ENCODE measurements at places on chromosomes 3 and 15.

GRCh38 chr15:43941555-43941954 is 114.8 kb downstream of the WDR76 start:
- no peak for DNase-seq

DNA sequence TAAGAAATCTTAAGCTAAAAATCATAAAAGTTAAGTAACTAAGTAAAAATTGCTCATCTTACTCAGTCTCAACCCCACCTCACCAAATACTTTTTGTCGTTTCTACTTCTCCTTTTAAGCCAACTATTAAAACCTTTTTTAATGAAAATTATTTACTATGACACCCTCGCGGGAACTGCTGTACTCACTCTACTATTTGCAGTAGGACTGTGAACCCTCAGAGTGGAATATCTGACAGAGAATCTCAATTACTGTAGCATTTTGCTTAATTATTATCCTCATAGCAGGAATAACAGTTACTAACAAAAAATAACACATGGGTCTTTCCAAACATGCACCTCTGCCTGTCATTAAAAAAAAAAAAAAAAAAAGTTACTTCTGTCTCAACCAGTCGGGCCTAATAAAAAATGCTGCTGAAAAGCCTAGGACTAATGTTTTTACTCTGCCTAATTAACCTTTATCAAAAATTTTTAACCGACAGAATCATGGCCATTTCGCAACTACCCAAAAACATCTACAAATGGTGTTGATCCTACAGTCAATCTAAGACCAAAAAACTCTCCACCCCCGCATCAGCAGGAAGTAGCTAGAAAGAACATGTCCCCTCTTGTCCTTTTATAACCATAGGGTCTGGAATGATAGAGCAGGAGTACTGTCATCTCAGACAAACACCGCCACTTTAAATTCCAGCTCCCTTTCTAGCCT is 10.2 kb downstream of the ALDH1L1 start:
- DNase-seq: no peak

- no peak for DNase-seq
Observed at GRCh38 chr3:152376351-152377183, 107.8 kb downstream of the MBNL1 start.

DNA sequence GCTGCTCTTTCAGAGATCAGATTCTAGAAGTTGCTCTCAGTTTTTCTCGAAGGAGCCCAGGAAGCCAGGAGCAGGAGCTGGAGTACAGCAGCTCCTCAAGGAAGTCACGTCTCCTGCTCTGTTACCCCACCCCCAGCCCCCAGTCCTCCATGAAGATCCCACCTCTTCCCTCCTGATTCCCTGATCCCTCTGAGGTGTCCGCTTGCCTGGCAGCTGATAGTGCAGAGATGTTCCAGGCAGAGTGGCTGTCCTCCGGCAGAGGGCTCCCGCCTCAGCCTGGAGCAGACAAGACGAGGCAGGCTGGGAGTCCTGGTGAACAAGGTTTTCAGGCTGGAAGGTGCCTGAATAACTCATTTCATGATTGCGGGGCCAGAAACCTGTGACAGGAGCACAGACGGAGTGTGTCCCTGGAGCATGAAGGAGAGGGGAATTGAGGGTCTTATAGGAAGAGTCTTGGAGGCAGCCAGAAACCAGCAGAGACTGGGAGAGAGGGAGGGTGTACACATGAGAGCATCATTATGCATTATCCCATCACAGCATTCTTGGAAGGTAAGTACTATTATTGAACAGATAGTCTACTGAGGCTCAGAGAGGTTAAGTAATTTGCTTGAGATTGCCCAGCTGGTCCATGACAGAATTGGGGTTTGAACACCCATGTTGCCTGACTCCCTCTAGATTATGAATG is 1.2 kb downstream of the HRH1 start:
- no peak for DNase-seq

GRCh38 chr3:63967675-63968611 is 55.4 kb downstream of the PSMD6 start:
- DNase-seq: no peak

GRCh38 chr3:78804251-78805037 is 963.4 kb downstream of the ROBO1 start:
- no peak for DNase-seq

GRCh38 chr3:134282659-134283047 is 32.0 kb upstream of the RYK start:
- no peak for DNase-seq

DNA sequence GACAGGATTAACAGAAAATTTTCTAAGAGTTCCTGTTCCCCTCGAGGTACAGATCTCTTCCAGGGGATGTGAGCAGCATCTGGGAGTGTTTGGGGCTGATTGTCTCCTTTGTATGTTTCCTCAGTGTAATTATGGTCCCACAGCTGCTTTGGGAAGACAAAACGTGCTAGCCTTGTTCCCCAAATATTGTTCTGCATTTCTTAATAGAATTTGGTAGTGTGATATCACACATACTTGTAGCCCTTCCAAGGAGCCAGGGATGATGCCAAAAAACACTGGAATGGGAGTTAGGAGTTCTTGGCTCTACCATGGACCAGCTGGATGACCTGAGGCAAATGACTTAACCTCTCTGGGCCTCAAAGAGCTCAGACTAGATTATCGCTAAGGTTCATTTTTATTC is 19.0 kb upstream of the AGBL1 start:
- DNase-seq: no peak

DNA sequence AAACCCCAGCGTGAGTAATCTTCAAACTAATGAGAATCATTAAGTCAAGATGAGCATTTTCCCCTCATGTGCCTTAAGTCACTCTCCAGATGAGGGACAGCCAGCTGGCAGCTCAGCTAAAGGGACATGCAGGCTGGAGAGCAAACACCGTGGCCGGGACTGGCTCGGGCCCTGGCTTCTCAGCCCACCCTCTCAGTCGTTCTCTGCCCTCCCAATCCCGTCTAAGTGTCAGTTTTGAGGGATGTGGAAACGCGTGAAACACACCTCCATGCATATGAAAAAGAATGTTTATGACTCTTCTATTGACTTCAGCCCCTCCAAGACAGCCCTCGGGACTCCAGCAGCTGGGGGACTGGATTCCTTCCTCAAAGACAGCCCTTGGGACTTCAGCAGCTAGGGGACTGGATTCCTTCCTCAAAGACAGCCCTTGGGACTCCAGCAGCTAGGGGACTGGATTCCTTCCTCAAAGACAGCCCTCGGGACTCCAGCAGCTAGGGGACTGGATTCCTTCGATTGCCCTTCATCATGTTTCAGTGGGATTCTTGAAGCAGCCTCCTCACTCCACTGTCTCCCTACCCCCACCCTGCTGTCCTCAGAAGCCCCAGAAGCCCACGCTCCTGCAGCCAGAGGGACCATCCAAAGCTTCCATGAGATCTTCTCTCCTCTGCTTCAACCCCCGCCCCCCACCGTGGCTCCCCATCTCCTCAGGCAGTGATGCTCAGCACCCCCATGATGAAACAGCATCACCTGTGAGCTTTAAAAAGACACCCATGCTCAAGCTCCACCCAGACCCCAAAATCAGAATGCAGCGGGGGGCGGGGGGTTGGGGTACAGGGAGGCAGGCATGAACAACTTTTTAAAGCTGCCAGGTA is 228.9 kb downstream of the XXYLT1 start:
- DNase-seq: no peak

GRCh38 chr3:168216851-168217250 is 121.1 kb upstream of the GOLIM4 start:
- DNase-seq: no peak

DNA sequence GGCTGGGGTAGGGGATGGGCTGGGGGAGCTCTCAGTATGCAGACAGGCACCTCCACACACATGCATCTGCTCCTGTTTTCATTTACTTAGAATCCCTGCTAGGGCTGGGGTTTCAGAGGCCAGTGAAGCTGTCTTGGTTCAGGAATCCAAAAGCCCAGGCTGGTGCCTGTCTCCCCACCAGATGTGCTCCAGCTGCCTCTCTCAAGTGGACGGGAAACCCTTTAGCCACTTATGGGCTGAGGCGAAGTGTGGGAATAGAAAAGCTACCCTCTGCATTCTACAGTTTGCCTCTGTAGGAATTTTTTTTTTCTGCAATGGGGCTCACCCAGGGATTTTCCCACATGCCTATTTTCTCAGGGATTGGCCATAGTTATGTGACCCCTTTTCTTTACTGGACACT is 72.5 kb downstream of the ATP2B2 start:
- no peak for DNase-seq

DNA sequence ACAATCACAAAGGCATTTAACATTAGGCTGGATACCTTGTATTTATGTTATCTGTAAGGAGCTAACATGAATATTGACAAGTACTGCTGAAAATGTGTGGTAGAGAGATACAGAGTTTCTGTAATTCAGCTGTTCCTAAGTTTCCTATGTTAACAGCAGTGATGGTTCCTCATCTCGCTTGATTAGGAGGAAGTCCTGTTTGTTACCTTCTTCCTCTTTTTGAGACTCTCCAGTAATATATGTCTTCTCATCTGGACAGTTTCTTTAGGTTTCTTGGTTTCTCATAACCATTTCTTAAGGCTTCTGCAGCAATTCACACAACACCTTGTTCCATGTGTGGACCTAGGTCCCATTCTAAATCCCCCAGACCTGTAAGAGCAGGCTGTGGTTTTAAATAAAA is 11.4 kb upstream of the PEX5L start:
- DNase-seq: no peak

DNA sequence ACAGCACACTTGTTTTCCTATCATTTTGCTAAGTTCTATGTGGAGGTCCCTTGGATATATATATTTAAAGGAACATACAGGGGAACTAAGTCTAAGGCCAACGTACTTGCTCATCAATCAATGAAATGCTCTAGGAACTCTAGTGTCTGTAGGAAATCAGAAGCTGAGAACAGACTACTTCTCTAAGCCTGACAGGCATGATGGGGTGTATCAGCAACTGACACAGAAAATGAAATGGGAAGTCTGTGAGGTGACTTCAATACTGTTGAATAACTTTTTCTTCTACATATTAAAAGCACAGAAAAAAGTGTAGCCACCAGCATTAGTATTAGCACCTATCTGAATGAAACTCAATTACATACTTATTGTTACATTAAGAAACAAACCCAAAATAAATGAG is 56.9 kb upstream of the CSPG5 start:
- DNase-seq: no peak

GRCh38 chr15:79352206-79352605 is 41.3 kb downstream of the TMED3 start:
- no peak for DNase-seq

DNA sequence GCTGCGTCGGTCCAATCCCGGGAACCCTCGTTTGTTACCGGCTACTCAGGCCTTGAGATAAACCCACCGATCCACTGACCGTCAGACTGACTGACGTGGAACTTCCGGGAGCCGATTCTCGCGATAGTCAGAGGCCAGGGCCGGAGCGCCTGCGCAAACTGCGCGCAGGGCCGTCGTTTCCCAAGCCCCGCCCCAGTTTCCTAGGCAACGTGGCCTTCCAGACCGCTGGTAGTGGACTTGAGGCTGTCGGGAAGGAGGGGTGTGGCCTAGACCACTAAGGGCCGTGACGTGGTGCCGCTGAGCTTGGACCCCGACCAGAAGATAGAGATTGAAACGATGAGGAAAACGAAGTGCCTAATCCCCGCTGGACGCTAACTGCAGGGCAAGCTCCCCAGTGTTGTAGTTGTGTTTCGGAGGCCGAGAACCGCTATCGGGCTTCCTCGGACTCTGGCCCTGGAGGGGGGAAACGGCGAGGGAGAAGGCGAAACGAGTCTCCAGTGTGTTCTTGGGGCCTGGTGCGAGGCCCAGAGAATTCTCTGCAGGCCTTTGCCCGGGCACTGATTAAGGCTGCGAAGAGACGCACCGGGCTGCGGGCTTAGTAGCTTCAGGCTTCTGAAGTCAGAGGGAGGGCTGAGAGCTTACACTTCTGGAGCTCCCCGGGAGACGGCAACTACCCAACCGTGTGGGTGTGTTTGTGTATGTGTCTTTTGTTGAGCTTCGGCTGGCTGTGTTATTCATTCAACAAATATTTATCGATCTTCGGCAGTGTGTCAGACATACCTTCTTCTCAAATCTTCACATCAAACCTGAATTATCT is at the start of gene COPB2:
Gene COPB2, minus strand, starts transcription at position 96 of the 817 bp plus-strand sequence. CDS start 97 bp downstream, outside the sequence.
- DNase-seq: peak; percentile 87

GRCh38 chr15:63912061-63912615 is 78.4 kb upstream of the HERC1 start:
- DNase-seq: no peak

- DNase-seq: no peak
Observed at GRCh38 chr15:42604894-42605744, 29.7 kb downstream of the STARD9 start.

DNA sequence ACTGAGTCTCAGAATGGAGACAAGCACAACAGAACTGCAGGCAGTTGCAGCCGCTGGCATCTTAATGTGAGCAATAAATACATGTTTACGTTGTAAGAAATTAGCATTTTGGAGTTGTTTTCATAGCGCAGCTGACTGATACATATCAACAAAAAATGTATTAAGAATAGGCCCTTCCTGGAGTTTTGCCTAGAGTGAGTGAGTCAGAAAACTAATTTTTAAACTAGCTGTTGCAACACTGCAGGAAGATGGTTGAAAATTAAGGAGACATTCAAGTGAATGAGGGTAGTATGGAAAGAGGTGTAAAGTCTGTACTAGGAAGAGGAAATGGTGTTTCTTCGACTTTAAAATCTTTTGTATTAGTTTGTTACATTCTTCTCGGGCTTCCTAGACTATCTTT is 39.6 kb upstream of the TIMP4 start:
- DNase-seq: no peak

DNA sequence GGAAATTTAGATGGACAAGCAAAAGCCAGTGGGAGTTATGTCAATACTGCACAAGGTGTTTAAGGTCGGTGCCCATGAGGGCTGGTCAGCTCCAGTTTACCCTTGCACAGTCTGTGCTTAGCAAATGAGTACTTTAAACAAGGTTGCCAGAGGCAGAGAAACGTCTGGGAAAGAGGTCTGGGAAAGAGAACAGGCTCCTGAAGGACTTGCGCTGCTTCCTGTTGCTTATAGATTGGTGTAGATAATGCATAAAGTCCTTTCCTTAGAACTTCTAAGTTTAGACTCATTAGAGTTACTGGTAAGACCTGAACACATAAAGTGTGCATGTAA is 162.6 kb upstream of the P2RY1 start:
- no peak for DNase-seq

DNA sequence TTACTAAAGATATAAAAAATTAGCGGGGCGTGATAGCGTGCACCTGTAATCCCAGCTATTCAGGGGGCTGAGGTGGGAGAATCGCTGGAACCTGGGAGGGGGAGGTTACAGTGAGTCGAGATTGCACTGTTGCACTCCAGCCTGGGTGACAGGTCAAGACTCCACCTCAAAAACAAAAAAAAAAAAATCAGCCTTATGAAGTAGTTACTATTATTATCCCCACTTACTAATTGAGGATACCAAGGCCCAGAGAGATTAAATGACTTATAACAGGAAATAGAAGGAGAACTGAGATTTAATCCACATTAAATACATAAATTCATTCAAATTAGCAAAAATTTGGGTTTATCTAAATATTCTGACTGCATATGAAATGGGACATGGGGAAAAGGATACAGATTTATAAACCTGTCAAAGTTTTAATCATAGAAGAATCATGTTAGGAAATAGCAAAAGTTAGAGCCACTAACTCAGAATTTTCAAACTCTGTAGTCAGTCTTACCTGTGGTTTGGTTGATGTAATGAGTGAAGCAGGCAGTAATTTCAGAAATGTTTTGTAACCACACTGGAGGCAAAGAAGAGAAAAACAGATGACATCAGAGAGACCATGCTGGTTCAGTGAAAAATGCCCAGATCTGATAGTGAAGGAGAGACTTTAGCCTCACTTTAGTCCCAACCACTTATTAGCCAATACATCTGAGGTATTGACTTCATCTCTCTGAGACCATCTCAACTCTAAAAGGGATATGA is 25.0 kb upstream of the ACAP2 start:
- no peak for DNase-seq
